Stimulated activated CD4-positive, alpha-beta T cell treated with anti-CD3 and anti-CD28 coated beads, Interleukin-2, amount 100 ng/mL, for 48 hours (primary cell): ENCODE measurements at places on chromosomes 5 and 9.

- DNase-seq = no peak
These were observed 15.5 kb downstream of the ATOX1 start for GRCh38 chr5:151742870-151743294.

DNA sequence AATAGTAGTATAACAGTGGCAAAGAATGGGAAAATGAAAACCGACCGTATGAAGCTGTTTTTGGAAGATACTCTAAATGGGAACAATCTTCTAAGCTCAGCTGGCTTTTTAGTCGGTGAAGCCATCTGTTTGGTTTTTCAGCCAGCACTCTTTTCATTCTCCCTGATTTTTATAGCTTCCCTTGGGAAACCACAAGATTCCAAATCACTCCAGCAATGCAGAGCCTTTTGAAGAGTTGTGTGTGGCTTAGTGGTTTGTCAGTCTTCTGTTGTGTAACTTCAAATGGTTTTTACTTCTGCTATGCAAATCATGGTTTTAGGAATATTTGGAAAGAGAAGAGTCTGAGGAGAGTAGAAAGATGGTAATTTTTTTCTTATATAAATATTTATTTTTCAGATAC, 180.7 kb downstream of the KDM4C start:
- no peak for DNase-seq

DNA sequence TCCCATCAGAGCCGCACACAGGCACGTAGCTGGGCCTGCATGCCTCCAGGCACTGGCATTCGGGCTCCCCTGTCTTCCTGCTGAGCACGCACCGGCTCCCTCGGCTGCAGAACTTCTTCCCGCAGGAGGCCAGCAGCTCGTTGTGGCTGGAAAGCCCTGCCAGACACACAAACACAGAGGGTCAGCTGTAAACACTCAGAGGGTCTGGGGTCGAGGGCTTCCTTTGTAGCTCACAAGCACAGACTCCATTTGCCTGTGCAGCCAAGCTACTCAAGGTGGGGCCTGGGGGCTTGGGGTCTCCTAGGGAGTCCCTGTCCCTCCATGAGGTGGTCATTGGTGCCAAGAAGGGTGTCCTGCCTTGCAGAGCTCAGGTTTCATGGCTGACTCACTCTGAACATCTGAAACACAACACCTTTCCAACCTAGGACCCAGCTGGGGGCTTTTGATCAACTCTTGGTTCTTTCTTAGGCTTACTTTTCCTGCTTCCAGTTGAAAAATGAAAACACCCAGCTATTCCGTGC, 211.4 kb downstream of the FSTL4 start:
- no peak for DNase-seq

GRCh38 chr9:113222482-113222841, 1.1 kb downstream of the SLC31A1 start:
- no peak for DNase-seq

GRCh38 chr5:24177821-24178220, 467.0 kb downstream of the CDH10 start:
- no peak for DNase-seq

DNA sequence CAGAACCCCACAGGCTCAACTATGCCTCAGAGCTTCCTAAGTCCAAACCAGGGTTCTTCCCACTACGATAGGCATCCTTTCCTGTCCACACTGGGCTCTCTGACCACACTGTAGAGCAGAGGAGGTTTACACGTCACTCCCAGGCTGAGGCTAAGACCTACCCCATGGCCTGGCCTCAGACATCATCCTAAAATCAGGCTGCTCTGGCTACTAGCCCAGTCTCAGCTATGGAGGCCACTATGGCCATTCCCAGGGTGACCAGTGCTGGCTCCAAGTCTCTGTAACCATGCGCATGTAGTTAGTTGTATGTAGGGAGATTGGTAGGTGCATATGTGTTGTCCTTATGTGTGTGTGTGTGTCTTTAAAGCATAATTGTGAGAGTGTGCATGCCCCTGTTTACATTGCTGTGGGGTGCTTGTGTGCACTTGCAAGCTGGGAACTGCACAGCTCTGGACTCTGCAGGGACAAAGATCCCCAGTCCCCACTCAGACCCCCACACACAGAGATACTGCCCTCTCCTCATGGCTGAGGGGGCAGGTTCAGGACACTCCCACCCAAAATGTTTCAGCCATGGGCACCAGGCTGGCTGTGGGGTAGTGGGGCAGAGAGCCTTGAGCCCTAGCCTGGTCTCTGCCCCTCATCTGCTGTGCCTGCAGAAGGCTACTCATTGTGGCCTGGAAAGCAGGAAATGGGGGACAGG, 12.3 kb downstream of the PDLIM4 start:
- no peak for DNase-seq

DNA sequence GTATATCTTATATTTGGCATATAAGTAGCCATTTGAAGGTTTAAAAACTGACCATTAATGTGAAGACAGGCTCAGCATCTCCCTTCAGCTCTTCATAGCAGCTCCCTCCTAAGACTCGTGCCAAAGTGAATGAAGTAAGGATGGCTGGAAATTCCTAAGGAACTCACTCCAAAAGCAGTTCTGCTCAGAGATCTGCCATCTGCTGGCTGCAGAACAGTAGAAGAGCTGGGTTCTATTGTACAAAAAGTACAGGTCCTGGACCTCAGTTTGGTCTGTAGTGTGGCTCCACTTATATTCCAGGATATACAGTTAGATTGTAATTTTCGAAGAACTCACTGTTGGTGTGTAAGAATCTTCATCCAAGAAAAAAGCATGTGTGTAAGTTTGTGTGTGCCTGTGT, 104.9 kb upstream of the RUSC2 start:
- DNase-seq = no peak

GRCh38 chr5:119302449-119302848, 53.4 kb upstream of the TNFAIP8 start:
- DNase-seq = no peak

DNA sequence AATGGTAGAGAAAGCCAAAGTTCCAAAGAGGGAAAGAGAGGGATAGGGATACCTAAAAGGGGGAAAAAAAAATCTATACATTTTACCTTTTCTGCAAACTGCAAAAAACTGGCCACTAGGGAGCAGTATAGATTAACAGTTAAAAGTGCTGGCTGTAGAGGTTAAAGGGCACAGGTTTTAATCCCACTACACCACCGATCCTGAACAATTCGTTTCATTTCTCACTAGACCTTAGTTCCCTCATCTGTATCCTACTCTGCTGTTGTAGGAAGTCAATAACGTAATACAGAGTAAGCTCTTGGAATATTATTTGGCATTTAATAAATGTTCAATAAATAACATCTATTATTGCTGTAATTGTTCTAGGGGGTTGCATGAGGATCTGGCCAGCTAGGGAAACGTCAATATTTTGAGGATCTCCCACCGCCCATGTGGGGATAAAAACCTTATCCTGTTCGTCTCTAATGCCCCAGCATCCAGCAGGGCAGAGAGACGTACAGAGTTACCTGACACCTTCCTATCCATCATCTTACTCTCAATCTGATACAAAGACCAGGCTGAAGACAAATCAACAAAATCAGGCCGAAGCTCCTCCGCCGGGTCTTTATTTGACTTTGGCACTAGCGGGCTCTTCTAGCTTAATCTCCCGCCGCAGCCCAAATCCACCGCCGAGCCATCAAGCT, 757 bp downstream of the CDC26 start:
- peak; percentile 12 for DNase-seq

GRCh38 chr5:171386006-171386671, 1.5 kb upstream of the NPM1 start:
- no peak for DNase-seq

GRCh38 chr5:80037366-80037765, 2.2 kb downstream of the THBS4 start:
- no peak for DNase-seq

- no peak for DNase-seq
These were observed 781 bp downstream of the ST6GALNAC4 start for GRCh38 chr9:127915801-127916719.

GRCh38 chr9:23581931-23582330, 244.1 kb downstream of the ELAVL2 start:
- DNase-seq = no peak

DNA sequence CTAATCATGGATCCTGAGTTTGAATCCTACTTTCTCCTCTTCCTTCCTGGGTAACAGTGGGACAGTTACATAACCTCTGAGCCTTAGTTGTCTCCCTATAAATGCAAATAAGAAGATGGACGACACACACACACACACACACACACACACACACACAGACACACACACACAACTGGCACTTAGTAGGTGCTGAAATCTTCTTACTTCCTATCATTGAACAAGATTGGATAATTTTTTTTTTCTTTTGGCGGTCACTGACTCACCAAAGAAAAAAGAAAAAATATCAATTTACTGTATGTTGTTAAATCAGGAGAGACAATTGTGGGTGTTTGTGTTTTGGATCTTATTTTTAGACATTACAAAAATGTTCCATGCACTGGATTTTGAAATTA, 28.4 kb upstream of the TNFSF8 start:
- no peak for DNase-seq

DNA sequence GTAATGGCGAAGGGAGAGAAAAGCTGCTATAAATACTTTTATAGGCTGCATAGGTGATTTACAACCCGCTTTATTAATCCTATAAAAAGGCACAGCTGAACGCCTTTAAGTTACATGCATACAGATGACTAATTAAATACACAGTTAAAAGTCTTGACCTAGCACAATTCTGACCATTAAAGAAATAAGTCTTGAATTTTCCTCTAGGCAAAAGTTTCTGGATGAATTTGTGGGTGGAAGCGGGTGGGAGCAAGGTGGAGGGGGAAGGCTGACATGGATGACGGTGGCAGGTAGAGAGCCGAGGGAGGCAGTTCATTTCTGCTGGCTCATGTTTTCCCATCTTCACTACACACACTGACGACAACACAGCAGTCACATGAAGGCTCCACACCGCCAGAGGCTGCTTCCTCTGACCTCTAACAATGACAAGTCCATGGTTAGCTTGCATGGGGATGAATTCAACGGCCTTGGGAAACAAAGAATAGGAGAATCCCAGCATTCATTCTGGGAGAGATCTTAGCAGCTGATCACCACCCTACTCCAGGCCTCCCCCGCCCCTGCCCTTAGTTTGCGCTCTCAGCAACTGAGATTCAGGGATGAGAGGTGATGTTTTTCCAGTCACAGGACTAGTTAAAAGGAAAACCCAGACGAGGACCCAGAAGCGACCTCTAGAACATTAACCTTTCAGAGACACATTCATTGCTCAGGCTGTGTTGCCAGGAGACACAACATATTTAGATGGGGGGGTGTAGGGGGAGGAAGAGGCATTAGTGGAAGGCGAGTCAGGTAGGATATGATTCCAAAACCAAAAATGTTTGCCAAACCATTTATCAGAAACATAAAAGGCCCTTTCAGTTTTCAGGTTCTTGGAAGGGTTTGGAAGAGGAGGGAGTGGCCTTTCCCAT, 329.3 kb downstream of the PIK3R1 start:
- no peak for DNase-seq

GRCh38 chr5:33892620-33893137, 889 bp upstream of the ADAMTS12 start:
- DNase-seq = no peak

GRCh38 chr9:73863924-73864323, 633.2 kb upstream of the RORB start:
- DNase-seq = no peak

- no peak for DNase-seq
These were observed 21.4 kb upstream of the OTULINL start for GRCh38 chr5:14560091-14560595.

GRCh38 chr9:72193478-72193881, 44.2 kb downstream of the GDA start:
- DNase-seq = no peak

- no peak for DNase-seq
These were observed 54.7 kb downstream of the BASP1 start for GRCh38 chr5:17272111-17272510.

DNA sequence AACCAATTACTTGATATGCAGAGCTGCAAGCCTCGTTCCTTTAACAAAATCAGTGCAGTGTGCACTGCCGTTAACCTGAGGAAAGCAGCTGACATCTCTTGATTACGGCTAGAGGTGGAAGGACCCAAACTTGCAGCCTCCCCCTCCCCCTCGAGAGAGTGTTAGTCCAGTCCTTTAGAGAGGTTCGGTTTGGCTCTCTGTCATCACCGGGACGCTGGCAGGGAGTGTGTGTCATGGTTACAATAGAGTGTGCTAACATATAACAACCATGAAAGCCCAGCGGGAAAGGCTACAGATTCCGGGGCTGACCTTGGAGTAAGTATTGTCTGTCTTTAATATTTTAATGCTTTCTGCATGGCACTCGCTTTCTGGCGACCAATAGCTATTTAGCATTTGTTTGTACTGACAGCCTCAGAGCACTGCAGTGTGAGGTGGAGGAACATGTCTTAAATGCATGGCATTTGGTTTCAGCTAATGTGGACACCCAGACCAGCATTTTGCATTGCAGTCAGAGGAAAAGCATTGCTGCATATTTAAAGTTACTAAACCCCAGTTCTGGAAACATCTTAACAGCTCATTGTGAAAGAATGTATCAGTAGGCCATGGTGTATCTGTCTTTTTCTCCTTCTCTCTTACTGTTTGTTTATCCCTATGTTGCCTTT, 237.5 kb downstream of the CD180 start:
- no peak for DNase-seq

- DNase-seq = no peak
These were observed 7.0 kb upstream of the SPOUT1 start for GRCh38 chr9:128836509-128837145.

GRCh38 chr9:34589636-34590380, at the start of gene CNTFR:
CNTFR (minus strand) TSS chr9:34589724; CDS start chr9:34568981, 20,743 bp downstream.
- DNase-seq = no peak

DNA sequence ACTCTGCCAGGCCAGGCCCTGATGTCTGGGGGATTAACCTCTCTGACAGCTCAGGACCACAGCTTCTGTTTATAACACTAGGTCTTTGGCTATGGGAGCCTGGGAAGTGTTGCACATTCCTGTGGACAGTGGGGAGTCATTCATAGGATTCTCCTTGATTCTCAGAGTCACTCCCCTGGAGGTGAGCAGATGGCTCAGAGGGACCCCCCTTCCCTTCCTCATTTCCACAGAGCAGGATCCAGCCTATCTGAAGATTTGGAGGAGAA, 60.2 kb downstream of the NRG2 start:
- no peak for DNase-seq

GRCh38 chr5:149438711-149439132, 59.6 kb upstream of the IL17B start:
- no peak for DNase-seq

- DNase-seq = no peak
These were observed 28.0 kb upstream of the NFIL3 start for GRCh38 chr9:91451431-91452270.

- no peak for DNase-seq
These were observed 6.1 kb upstream of the UBLCP1 start for GRCh38 chr5:159257007-159257406.

DNA sequence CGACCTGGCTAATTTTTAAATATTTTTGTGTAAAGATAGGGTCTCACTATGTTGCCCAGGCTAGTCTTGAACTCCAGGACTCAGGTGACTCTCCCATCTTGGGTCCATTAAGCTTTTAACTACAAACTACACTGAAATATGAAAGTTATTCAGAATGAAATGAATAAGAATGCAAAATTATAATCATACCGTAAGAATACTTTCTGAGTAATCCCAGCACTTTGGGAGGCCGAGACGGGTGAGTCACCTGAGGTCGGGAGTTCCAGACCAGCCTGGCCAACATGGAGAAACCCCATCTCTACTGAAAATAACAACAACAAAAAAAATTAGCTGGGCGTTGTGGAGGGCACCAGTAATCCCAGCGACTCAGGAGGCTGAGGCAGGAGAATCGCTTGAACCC, 1.1 kb upstream of the ORM1 start:
- no peak for DNase-seq

GRCh38 chr9:121483049-121483448, 16.6 kb downstream of the GGTA1 start:
- no peak for DNase-seq
